Stimulated activated CD4-positive, alpha-beta T cell treated with anti-CD3 and anti-CD28 coated beads, Interleukin-12 subunit alpha, Interleukin-12 subunit beta, amount 100 ng/mL, for 4 hours (primary cell): ENCODE measurements at places on chromosomes 13 and 19.

DNA sequence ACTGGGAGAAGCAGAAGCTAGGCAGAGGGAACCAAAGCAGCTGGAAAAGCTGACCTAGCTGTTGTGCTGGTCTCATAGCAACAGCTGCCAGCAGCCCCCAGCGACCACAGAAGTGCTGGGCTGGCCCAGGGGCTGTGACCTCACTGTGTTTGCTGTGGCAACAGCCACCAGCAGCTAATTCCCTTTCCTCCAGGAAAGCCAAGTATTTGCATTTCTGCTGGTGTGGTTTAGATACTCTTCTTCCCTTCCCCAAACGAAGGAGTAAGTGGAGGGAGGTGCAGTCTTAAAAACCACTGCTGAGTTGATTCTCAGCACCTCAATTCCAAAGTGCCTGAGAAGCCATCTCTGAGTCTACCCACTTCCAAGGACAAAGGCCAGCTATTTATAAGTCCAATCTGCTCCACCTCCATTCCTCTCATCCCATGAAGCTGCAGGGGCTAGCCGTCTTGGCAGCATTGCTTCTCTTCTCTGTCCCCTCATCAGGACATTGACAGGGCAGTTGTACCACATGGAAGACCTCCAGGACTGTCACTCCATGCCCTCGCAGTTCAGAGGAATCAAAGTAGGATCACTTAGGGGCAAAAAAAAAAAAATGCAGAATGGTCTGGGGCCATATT lies 11.5 kb upstream of the CCDC97 start:
- no peak for DNase-seq

GRCh38 chr13:106028911-106029310 lies 506.6 kb downstream of the EFNB2 start:
- DNase-seq: no peak

GRCh38 chr19:56639217-56639616 lies 3.7 kb upstream of the SMIM17 start:
- no peak for DNase-seq

GRCh38 chr13:83297586-83298290 lies 584.5 kb downstream of the SLITRK1 start:
- DNase-seq: no peak

- no peak for DNase-seq
Measured at GRCh38 chr13:103349211-103349980, 283.2 kb upstream of the SLC10A2 start.

DNA sequence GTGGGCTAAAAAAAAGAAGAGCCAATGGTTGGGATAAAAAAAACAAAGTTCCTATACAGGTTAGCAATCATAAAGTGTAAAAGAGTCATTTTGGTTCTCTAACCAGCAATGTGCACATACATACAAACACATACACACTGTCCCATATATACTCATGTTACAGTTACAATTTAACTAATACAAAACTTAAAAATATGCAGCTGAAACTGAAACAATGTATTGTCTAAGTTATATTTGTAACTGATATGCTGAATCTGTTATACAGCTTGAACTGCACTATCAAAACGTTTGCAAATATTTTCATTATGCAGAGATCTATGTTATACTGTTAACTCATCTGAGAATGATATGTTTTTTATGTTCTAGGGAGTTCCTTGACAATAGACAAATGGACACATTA lies 173.7 kb downstream of the KLF12 start:
- no peak for DNase-seq

- no peak for DNase-seq
Measured at GRCh38 chr13:36026531-36026930, 104.7 kb downstream of the DCLK1 start.

- DNase-seq: no peak
Measured at GRCh38 chr13:27161423-27161822, 10.2 kb downstream of the USP12 start.

DNA sequence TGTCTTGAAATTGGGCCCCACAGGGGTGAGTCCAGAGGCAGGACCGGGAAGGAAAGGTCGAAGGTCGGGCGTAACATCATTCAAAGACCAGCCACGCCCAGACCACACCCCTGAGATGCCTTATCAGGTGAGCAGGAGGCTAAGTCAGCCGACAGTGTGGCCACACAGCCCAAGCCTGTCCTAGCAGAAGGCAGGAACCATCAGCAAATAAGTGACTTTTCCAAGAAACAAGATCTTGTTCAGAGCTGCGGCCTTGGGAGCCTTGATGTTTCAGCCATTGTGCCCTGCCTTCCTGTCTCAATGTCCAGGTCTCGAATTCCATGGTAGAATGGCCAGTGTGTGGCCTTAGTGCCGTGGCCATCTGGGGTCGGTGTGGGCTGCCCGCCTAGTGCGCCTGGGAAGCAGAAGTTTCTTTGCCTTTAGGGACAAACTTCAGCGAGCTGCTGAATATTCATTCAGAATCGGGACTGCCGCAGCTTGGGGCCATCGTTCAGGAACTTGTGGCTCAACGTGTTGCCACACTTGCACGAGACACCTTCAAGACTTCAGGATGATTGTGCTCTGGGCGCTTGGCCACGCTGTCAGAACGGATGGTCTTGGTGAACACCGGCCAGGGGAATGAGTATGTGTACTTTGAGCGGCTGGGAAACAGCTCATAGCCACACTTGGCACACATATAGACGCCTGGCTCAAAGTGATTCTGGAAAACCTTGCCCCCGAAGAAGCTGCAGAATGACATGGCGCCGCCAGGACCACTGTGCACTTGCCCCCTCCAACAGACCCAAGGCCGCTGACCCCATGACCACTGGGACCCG lies 6.1 kb upstream of the IFNL4 start:
- DNase-seq: no peak

- no peak for DNase-seq
Measured at GRCh38 chr13:52356327-52356726, 49.6 kb downstream of the THSD1 start.

DNA sequence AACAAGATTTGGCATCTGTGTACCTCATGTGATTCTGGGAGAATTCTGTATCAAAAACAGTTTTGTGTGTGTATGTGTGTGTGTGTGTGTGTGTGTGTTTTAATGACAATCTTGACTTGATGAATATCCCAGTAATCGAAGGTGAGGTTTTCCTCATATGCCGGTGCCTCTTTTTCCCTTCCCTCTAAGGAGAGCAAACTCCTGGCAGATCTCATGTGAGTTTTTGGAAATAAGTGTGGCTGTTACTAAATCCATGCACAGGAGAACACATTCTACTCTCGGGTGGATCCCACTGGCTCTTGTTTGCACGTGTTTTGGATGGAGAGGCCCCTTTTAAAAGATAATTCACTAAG lies 29.0 kb upstream of the CEBPG start:
- DNase-seq: no peak

DNA sequence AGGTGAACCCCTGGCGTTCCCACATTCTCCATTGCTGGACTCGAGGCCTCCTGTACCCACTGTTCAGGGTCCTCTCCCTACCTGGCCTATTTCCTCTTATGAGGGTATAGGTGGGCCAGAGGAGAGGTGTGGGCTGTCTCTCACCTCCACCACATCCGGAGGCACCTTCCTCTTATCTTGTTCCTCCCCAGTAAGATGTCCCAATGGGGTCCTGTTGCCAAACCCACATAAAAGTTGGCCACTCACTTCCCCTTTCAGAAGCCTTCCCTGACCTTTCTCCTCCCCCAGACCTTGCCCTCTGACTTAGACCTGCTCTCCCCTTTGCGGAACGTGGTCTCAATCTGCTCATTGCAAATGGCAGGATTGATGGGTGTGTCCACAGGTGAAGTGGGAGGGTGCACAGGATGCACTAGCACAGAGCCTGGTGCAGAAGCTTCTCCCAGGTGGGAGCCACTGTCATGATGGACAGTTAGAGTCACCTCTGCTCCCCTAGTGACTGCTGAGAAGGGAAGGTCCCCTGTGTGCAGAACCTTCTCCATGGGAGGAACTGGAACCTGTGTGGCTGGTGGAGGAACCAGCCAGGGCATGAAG lies 1.3 kb downstream of the CYP4F3 start:
- no peak for DNase-seq

DNA sequence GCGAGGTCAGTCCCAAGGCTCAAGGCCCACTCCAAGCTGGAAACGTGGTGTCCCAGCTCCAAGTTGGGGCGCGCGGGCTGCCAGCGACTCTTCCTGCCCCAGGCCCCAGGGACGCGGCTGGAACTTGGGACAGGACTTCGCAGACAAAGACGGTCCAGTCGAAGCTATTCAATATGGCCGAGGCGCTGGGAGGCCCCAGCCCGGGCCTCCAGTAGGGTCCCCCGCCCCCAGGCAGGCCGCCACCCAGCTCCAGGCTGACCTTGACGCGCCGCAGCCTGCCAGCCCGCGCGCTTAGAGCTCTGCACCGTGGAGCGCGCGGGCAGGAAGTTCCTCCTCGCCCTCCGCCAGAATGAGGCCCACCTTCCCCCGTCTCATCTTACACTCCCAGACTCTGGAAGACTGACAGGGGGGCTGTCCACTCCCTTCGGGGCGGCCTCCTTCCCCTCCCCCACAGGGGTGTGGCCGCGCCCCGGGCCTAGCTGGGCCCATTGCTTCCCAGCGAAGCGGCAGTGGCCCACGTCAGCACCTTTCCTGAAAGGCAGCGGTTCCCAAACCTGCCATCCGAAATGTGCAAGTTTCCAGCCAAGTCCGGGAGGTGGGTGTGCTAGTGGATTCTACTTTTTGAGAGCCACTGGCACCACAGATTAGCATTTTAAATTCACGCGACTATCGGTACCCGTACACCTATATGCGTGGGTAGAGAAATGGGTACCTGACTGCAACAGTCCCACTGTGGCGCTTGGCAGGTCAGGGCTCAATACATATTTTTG lies at the start of gene CCDC8:
Gene CCDC8 (minus strand): TSS at position 303 of the 770 bp plus-strand sequence. CDS start 754 bp downstream, outside the sequence.
- DNase-seq: no peak

DNA sequence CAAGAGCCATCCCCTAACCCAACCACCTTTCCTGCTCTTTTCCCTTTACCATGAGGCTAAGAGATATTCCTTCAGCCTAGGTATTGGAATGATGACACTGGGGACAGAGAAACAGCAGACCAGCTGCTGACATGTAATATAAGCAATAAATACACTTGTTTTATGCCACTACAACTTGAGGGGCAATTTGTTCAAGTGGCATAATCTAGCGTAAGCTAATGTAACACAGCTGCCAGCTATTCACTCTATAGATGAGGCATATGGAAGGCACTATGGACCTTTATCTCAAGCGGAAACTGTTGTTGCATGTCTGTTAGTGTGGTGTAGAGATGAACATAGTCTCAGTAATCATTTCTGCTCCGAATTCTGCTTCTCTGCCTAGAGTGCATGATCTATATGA lies 111.1 kb downstream of the STARD13 start:
- DNase-seq: no peak

GRCh38 chr13:102915393-102915930 lies 69.6 kb downstream of the ERCC5 start:
- no peak for DNase-seq

DNA sequence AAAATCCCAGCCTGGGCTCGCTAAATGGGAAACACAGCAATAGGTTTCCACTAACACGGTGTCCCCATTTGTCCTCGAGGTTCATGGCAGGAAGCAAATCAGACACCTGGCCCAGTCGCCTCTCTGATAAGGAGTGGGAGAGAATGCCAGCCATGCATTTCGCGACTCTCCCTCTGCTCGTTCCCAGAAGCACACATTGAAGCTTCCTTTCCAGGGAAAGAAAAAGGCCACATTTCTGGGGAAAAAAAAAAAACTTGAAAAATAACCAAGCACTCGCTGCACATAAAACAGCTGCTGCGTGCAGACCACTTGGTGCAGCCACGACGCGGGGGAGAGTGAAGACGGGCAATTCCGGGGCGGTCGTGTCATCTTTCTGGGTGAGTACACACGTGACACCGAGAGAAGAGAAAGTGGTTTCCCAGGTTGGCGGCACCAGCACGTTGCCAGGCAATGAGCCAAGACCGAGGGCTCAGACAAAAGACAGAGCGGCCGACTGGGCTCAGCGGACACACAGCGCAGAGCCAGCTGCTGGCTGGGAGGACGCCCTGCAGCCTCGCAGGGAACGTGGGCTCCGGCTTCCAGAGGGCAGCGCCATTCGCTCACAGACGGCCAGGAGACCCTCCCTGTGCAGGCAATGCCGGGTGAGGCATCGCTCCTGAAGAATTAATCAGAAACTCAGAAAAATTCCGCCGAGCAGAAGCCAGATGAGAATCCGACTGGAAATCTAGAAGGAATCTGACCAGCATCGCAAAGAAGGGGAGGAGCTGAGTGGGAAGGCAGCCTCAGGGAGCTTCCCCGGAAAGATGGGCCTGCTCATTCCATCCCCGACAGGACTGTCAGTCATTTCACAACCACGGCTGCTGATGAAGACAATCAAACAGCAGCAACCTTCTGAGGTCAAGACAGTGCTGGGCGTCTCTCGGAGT lies 83.2 kb upstream of the IRS2 start:
- peak; percentile 21 for DNase-seq

- DNase-seq: no peak
Measured at GRCh38 chr13:112603641-112604225, 15.8 kb upstream of the TUBGCP3 start.

DNA sequence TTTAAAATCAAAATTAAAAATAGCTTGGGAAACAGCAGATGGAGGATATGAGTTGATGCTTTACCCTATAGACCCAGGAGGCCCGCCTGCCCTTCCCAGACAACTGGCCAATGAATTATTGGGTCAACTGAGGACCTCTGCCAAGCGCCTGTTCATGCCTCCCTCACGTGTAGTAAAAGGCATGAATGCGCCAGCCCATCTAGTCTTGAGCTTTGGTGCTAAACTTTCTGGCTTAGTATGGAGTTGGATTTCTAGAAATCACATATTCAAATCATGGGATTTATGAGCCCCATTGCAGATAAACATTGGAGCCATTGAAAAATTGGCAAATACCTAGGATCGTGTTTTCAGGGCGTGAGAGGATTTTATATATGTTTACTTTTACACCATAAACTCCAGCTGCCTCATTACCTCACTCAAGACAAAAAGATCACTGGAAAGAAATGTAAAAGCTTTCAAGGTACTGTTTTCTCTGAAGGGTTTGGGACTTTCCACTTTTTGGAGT lies 47.1 kb downstream of the COL4A2 start:
- no peak for DNase-seq

DNA sequence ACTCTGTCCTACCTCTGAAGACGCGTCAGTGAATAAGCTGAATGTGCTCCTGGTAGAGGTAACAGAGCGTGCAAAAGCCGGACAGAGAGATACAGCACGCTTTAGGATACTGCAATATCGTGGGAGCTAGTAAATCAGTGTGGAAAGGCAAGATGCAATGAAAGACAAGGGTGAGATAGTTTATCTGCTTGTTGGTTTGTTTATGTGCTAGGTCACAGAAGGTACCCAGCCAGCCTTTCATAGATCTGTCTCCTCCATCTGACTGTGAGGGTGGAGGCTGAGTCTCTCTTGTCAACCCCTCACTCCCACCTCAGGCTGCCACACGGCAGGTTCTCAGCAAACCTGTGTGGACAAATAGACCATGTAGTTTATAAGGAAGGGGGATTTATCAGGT lies 904 bp upstream of the GIPC1 start:
- no peak for DNase-seq
